ENCODE measurements at places on chromosomes 7 and 10. TPM values are rescaled to one million over a fixed set of nuclear protein-coding genes. Genes with fewer than 3 reads are reported as not detected.
A peak's percentile ranks its signal among the peaks of the same experiment; 100 is the strongest.

SPDYE18 gene
- total RNA-seq, result not detected

DNA sequence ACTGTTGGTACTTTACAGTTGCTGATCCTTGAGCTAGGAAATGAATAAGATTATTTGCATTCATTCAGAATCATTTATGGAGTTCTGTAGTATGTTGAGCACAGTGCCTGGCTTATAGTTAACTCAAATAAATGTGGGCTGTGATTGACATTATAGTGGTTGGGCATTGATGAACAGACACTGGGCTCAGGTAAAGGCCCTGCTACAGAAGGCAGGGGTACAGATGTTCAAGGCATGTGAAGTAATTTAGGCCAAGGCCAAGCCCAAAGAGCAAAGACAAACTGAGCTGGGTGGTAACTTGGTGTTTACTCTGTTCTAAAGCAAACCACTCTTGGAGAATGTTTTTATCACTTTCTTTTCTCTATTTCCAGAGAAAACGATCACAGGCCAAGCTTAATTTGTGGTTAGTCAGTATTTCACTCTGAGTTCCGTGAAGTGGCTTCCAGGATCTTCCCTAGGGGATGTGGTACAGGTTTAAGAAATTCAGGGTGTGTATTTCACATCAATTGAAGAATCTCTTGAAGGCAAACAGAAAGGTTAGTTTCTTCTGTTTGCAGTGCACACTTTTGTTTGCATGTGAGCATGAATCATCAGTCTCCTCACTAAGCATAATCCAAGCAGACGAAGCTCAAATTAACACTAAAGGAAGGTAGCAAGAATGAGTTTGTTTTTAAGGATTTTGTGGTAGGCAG, 113.9 kb upstream of the PRR15 start:
- H3K4me3 ChIP-seq, result no peak overlapping the region
- no peaks in the 10 kb centered on the region for H3K36me3 ChIP-seq
- no peak overlapping the region for H3K27ac ChIP-seq
- no peaks in the 10 kb centered on the region for H3K27me3 ChIP-seq
- no peak for DNase-seq

- H3K4me1 ChIP-seq, result no peaks in the 10 kb centered on the region
- H3K27me3 ChIP-seq, result no peaks in the 10 kb centered on the region
- H3K4me3 ChIP-seq, result no peak overlapping the region
- peak; percentile 72 for DNase-seq
Measured at GRCh38 chr10:5089865-5090264, 4.3 kb upstream of the AKR1C3 start.

GRCh38 chr7:131326576-131326975, 1.1 kb upstream of the MKLN1 start:
- no peak overlapping the region for H3K27ac ChIP-seq
- no peaks in the 10 kb centered on the region for H3K27me3 ChIP-seq
- peaks cover 10% of the 10 kb centered on the region for H3K36me3 ChIP-seq
- H3K4me3 ChIP-seq, result peak overlapping the region; percentile 88

GRCh38 chr10:123519861-123520260, 146.3 kb upstream of the GPR26 start:
- H3K4me3 ChIP-seq, result no peak overlapping the region
- H3K4me1 ChIP-seq, result peaks cover 6% of the 10 kb centered on the region
- H3K27me3 ChIP-seq, result no peaks in the 10 kb centered on the region
- DNase-seq, result no peak
- H3K27ac ChIP-seq, result no peak overlapping the region
- no peaks in the 10 kb centered on the region for H3K36me3 ChIP-seq
